Kidney tubule cell (primary cell): ENCODE measurements at places on chromosomes 5 and 9.

DNA sequence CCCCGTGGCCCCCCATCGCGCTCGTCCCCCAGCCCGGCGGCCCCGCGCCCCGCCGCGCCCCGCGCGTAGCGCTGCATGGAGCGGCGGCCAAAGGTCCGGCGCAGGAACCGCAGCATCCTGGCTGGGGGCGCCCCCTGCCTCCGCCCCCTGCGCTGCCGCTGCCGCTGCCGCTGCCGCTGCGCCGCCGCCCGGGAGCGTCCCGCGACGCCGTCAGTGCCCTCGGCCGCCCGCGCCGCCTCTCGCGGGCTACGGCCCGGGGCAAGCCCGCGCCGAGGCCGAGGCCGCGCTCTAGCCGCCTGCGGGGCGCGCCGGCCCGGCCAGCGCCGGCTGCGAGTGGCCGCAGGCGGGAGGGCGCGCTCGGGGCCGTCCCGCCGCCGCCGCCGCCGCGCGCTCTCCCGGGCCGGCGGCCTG, 523 bp downstream of the EPB41L4B start:
- DNase-seq, result peak; percentile 49

DNA sequence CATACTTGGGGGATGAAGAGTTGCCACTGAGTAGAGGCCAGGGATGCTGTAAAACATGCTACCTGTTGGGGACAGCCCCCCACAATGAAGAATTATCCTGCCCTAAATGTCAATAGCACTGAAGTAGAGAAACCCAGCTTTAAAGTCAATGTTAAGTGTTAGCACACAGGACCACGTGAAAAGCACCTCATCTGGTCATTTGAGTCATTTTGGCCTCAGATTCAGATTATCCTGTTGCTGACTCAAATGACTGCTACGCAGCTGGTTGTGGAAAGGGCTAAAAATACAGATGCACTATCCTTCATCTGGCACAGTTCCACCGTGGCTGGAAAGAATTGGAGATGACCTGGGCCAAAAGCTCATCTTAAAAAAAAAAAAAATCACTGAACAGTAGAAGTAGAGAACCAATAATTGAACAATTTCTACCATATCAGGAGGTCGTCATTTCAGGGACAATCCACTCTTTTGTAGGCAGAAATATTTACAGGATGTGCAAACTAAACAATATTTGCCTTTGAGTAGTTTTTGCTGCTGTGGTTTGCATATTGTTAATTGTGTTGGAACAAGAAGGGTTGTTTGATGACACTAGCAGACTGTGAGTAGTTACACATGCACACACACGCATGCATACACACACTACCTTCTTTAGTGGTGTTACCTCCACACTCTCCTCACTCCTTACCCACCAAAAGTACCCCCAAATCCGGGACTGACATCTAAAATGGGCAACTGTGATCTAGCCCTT, 195.3 kb upstream of the KLF9 start:
- DNase-seq, result no peak

DNA sequence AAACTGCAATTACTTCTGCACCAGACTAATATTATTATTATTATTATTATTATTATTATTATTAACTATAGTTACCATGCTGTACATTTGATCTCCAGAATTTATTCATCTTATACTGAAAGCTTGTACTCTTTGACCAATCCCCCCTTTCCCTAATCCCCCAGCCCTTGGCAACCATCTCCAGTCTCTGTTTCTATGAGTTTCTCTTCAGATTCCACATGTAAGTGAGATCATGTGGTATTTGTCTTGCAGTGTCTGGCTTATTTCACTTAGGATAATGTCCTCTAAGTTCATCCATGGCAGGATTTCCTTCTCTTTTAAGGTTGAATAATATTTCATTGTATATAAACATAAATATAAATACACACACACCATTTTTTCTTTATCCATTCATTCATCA, 287.0 kb upstream of the DAB2 start:
- no peak for DNase-seq

GRCh38 chr5:57816108-57816507, 333.5 kb upstream of the ACTBL2 start:
- DNase-seq, result peak; percentile 99

DNA sequence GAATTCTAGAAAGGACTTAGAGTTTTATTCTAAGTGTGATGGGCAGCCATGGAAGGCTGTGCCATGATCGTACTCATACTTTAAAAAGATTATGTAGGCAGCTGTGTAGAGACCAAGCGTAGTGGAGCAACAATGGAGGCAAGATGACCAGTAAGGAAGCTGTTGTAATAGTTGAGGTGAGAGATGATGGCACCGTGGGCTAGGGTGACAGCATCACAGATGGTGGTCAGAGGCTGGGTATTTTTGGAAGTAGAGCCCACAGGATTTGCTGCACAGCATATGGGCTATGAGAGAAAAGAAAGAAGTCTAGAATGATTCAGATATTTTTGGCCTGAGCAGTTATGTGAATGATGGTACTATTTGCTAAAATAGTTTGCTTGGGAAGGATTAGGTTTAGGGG, 7.7 kb downstream of the ARHGAP26 start:
- no peak for DNase-seq

GRCh38 chr9:76525196-76525595, 66.2 kb downstream of the GCNT1 start:
- no peak for DNase-seq

- no peak for DNase-seq
These were observed 134.9 kb downstream of the PRDM6 start for GRCh38 chr5:123223921-123224320.

GRCh38 chr5:125766706-125767105, 656.5 kb upstream of the GRAMD2B start:
- no peak for DNase-seq

DNA sequence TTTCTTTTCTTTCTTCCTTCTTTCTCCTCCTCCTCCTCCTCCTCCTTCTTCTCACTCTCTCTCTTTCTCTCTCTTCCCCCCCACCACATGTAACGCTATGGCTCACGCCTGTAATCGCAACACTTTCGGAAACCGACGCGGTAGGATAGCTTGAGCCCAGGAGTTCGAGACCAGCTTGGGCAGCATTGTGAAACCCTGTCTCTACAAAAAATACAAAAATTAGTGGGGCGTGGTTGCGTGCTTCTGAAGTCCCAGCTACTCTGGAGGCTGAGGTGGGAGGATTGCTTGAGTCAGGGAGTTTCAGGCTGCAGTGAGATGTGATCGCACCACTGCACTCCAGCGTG, 736 bp upstream of the GLDC start:
- peak; percentile 72 for DNase-seq

GRCh38 chr5:138878437-138879235, 3.5 kb upstream of the LRRTM2 start:
- no peak for DNase-seq

GRCh38 chr9:79817438-79818004, 245.8 kb downstream of the TLE4 start:
- peak; percentile 65 for DNase-seq

GRCh38 chr9:70701163-70701562, 286.7 kb upstream of the KLF9 start:
- no peak for DNase-seq

DNA sequence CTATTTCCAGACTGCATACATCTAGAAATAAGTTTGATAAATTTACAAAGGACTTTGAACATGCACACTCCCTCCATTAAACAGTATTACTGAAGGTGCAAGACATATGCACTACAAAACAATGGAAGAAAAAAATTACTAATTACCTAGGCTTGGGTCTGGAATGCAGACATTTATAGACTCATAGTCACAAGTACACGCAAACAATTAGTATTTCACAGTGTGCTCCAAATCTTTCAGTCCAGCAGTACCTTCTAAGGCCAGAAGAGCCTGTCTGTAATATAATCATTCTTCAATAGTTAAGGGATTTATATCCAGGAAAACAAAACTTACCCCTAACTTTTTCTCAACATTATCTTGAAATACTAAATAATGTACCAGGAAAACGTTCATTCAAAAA, 11.2 kb downstream of the RICTOR start:
- peak; percentile 67 for DNase-seq

DNA sequence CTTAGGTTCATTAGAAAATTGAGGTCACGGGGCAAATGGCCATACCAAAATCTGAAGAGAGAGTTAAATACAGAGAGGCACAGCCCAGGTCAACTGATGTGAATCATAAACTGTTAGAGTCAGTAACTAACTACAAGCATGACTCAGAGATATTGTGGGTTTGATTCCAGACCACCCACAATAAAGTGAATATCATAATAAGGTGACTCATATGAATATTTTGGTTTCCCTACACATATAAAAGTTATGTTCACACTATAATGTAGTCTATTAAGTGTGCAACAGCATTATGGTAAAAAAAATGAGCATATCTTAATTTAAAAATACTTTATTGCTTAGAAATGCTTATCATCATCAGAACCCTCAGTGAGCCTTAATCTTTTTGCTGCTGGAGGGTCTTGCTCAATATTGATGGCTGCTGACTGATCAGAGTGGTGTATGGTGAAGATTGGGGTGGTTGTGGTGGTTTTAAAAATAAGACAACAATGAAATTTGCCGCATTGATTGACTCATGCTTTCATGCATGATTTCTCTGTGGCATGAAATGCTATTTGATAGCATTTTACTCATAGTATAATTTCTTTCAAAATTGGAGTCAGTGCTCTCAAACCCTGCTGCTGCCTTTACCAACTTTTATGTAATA, 53.1 kb upstream of the EDIL3 start:
- peak; percentile 71 for DNase-seq

DNA sequence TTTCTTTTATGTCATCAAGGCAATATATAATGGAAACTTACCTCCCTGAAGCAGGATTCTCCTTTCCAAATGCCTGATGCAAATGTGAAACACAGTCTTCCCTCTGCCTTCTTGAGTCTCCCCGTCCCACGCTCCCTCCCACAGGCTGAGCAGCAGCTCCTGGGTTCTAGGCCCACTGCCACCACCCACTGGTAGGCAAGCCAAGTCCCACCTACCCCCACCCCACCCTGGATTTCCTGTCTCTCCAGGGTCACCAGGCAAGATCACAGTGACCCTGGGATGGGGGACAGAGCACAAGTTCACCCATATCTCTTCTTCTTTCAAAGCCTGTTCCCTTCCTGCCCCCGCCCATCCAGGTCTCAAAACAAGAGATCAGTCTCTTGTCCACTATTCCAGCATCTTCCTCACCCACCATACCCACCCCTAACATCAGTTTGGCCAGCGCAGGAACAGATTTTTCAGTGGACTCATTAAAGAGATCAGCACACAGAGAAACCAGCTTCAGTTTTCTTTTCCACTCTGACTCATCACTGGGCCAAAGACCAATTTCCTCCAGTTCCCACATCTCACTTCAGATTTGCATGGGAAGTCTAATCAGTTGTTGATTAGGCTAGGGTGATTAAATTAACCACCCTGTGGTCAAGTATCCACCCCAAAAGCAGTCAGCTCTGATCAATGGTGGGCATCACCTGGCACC, 151.5 kb downstream of the ACTL7B start:
- DNase-seq, result no peak

GRCh38 chr5:69231851-69232250, 2.8 kb upstream of the CDK7 start:
- DNase-seq, result peak; percentile 92

DNA sequence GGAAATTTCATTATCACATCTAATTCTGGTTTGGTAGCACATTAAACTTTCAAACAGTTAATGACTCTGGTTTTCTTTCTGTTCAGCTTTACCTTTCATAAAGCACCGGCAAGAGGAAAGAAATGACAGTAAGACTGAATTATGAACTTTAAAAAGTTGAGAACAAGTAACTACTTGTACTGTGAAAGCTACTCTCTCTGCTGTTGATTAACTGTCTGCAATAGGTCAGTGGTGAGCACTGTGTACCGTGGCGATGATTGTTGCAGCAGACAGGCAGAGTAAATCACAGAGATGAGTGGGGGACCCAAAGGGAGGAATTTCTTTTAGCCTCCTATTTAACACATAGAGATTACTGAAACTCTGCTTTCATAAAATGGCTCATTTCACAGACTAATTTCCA, 74.0 kb upstream of the MEF2C start:
- DNase-seq, result no peak

DNA sequence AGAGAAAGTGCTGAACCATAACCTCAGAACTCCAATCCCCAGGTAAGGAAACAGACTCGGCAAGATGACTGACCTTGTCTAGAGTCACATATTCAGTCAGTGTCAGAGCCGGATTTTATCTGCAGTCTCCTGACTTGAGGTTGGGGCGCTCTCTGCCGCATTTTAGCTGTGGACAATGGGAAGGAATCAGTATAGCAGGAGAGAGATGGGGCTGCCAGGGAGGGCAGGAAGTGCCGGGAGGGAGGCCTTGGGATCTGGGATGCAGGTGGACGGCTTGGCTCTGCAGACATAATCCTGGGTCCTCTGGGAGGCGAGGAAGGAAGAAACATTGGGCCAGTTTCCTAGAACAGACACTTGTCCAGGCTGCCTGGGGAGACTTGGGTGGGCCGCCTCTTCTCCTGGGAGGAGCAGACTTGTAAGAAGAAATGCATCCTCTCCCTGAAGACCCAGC, 39.7 kb upstream of the COL15A1 start:
- no peak for DNase-seq

DNA sequence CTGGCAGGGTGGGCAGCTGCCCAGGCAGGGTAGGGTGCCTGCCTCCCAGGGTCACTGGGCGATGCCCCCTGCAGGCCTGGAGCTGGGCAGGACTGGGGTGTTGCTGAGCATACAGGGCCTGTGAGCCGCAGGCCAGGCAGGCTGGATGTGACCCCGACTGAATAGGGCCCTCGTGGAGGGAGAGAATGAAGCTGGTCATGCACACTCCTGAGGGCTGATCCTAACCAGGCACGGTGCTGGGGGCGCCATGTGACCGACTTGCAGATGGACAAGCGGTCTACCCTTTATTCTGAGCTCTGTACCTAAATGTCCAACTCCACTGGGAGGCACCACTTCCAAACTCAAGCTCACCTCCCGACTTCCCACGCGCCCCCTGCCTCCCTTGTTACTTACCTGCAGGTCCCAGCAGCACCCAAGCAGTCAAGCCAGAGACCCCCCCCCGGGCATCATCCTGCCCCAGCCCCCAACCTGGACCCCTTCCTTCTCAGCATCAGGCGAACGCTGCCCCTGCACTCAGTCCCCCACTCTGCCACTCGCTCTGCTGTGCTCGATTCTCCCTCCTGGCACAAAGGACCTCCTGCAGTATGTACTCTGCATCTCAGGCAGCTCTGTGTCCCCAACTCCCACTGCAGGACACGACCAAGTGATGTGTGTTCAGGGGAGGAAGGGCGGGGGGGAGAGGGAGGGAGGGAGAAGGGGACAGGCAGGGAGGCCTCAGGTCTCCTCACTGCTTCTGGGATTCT, 76.8 kb upstream of the PHYKPL start:
- no peak for DNase-seq

DNA sequence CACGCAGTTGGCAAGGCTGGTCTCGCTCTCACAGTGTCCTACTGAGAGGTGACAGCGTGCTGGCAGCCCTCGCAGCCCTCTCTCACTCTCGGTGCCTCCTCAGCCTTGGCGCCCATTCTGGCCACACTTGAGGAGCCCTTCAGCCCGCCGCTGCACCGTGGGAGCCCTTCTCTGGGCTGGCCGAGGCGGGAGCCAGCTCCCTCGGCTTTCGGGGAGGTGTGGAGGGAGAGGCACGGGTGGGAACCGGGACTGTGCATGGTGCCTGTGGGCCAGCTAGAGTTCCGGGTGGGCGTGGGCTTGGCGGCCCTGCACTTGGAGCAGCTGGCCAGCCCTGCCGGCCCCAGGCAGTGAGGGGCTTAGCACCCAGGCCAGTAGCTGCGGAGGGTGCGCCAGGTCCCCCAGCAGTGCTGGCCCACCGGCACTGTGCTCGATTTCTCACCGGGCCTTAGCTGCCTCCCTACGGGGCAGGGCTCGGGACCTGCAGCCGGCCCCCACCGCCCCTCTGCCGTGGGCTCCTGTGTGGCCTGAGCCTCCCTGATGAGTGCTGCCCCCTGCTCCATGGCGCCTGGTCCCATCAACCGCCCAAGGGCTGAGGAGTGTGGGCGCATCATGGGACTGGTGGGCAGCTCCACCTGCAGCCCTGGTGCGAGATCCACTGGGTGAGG, 15.7 kb upstream of the RNF180 start:
- DNase-seq, result no peak

- no peak for DNase-seq
These were observed 4.8 kb upstream of the NOTCH1 start for GRCh38 chr9:136550439-136551289.
